Stimulated activated CD4-positive, alpha-beta T cell treated with anti-CD3 and anti-CD28 coated beads, Interleukin-4, amount 100 ng/mL, for 1 hour (primary cell): ENCODE measurements at places on chromosomes 6 and 20.

GRCh38 chr20:20519269-20519668 is 151.4 kb downstream of the INSM1 start:
- no peak for DNase-seq

DNA sequence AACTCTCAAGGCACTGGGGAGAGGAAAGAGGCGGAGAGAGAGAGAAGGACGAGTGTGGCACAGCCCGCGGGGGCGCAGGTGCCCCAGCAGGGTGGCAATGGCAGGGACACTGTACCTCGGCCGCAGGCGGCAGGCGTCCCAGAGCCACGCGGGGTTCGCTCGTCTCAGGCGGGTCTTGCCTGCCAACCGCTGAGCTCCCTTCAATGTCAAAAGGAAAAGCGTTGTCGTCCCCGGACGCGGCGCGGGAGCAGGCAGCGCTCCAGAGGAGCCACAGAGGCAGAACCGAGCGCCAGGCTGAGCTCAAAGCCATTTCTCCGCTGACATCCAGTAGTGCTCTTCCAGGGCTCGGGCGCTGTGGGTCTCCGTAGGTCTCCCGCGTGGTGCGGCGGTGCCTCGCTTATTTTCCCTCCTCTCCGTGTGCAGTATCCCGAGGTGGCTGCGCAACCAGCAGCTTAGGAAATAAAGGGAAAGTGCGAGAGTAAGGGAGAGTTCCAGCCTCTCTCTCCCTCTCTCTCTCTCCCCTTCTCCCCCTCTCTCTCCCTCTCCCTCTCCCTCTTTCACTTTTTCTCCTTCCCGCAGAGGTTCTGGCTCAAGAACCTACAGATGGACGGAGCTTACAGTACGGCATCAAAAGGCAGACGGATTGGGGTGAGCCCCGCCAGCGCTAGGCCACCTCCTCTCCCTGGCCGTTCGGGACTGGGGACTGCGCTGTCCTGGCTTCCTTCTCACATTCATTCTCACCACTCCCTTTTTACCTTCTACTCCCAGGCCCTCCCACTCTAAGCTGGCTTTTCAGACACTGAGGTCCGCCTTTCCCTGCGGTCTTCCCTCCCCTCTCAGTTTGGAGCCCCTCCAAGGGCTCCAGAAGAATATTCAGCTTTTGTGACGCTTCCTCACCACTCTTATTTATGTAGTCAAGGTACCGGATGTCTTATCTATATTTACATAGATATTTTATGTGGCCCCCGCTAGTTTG is at the start of gene LAMA4:
Gene LAMA4, minus strand, starts transcription at position 727 of the 976 bp plus-strand sequence. Its CDS starts 417 bp downstream, at position 310.
- peak; percentile 7 for DNase-seq

DNA sequence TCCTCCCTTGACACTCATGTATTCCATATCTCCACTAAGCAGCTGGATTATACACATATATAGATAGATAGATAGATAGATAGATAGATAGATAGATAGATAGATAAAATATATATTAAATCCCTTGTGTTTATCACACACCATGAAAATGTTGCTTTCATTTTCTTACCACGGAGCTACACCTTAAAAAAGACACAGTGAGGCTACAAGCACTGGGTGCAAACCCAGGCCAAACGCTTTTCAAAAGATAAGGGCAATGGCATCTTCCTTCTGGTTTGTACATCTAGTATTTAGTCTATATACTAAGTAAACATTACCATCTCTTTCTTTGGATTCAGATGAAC is 377.1 kb downstream of the ESR1 start:
- DNase-seq, result no peak

DNA sequence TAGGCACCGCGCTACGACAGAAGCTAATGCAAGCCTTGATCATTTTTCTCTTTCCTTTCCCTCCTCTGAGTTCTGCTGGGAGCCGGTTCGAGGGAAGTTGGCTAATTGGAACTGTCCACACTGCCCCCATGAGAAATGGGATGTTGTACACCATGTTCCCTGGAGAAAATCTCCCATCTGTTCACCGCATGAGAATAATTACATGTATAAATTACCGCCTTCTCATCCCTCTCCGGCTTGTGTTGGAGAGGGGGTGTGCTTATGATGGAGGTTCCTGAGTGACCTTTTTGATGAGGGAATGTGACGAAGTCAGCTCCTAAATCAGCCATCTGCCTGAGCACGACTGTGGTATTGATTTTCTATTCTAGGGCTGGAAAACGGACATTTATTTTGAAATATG is 320.2 kb upstream of the SULF2 start:
- no peak for DNase-seq

DNA sequence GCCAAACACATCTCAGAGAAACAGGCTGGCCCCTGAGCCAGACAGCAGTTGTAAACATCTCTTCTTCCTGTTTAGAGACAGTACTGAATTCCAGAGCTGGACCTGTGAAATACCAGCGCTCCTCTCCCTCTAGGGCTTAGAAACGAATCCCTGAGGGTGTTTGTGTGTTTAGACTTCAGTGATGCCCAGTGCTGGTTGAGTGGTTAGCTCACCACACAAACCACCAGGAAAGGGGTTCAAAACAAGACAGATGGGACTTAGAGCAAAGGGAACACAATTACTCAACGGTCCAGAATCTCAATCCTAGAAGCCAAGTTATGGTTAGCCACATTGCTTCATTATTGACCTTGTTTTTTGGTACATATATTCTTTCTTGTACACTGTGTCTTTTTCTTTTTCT is 108.7 kb upstream of the TMEM170B start:
- DNase-seq, result no peak

- no peak for DNase-seq
Observed at GRCh38 chr6:100553243-100553642, 88.5 kb upstream of the SIM1 start.

DNA sequence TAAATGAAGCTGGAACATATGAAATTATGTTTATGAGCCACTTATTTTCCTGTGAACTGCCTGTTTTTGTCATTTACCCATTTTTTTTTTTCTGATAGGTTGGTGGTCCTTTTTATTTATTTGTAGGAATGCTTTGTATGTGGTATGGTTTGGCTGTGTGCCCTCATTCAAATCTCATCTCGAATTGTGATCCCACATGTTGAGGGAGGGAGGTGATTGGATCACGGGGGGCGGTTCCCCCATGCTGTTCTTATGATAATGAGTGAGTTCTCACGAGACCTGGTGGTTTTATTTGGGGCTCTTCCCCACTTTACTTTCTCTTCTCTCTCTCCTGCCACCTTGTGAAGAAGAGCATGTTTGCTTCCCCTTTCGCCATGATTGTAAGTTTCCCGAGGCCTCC is 77.3 kb downstream of the CDH26 start:
- no peak for DNase-seq

DNA sequence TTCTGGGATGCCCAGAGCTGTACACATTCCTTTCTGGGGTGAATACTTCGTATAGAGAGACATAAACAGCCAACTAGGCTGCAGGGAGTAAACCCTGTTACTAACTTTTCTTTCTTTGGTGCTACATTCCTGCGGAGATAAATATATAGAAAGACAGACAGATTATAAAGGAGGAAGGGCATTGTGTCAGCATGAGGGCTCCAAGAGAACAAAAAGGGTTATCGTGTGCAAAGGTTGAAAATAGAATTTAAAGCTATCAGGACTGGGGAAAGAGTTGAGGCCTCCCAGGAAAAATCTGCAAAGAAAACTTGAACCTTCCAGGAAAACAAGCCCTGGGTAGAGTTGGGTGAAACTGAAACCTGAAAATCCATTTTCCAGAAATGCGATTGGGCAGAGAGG is 68.0 kb downstream of the TMEM170B start:
- DNase-seq, result no peak

DNA sequence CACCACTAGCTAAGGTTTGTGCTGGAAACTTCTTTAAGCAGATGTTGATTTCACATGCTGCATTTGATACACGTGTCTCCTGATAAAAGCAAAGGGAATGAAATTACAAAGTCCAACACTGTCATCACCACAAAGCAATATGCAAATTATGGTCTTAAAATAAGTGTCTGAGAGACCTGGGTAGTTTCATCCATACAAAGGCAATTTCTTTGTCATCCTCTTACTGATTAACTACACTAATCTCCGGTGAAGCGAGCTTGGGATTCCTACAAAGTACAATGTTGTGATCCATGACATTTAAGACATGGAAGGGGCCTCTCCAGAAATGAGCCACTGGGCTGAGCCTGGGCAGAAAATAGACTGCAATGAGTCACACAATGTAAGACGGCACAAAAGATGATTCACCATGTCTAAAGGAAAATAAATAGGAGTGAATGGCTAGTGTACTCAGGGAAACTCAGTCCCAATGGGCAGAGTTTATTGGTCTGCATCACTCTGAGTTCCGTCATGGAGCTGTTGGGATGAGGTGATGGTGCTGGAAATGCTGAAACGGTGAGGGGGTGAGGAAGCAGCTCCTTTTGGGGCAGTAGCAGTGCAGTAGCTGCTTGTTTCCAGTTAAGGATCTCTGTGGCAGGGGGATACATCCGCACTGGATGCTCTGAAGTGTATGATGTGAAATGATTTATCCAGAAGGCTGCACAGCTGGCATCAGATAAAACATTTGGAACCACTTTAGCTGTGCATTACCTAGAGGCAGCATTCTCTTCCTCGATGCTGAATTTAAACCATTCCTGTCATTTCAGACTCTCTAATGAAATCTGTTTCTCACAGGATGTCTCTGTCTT is 103.3 kb downstream of the IBTK start:
- DNase-seq, result no peak
